H7 (cell line): ENCODE measurements at places on chromosomes 1 and 21. TPM values are rescaled to one million over a fixed set of nuclear protein-coding genes. Genes with fewer than 3 reads are reported as not detected.

DNA sequence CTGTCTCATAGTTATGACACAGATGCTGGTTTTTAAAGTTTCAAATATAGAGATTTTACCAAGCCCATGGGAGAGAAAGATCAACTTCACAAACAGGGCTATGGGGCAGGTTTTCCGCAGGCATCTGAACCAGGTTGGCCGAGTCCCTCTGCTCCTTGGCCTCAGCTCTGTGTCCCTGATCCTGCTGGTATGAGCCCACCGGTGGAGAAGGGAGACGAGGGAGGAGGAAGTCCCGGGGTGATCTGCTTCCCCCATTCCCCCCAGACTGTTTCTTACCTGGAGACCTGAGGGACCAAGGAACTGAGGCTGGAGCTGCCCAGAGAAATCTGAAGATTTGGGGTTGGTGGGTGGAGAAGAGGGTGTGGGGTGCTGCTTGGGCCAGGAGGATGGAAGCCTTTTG, 28.9 kb upstream of the BTG2 start:
- no peak for DNase-seq

DNA sequence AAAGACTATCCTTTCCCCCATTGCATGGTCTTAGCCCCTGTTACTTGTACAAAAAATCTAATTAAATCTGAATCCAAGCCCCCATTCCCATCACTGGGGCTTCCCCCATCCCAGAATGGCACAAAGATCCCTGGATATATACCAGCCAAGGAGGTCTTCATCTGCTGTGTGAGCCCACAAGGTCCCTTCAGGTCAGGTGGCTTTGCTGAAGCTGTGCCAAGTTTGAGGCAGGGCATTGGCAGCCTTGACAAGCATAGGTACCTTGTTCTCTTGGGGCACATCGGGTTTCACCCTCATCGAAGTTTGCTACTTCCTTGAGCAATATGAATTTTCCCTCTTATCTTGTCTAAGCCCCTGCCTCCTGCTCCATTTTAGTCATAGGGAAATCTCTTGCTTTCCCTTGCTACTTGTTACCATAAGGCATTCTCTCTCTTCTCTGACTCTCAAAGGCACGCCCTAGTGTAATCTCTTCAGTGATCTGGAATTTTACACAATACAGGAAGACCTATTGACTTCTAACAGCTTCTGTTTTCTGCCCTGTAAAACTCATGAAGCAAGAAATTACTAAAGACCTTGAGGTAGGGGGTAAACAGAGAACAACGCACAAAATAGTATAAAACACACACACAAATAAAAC, 71.4 kb upstream of the COG2 start:
- DNase-seq = no peak

DNA sequence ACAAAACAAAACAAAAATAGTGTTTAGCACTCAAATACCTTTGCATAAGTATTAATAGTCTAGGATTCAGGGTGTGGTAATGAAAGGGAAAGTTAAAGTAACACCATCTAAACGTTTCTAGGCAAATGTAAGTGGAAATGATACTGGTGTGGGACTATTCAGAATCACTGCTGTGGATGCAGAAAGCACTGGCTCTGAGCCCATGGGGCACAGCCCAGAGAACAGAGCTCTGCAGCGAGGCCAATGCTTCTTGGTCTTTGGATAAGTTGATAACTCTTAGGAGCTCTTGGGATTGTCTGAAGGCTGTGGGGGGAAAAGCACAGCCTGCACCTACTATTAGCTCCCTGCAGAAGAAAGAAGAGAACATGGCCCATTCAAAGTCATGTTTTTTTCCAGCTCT, 21.4 kb upstream of the DNM3 start:
- DNase-seq = no peak

GRCh38 chr1:118615066-118615465, 373.1 kb downstream of the TBX15 start:
- DNase-seq = no peak

The ASCL5 gene
- total RNA-seq = 0.30 TPM in 1 of 2 replicates, not detected in the other
